ENCODE measurements at places on chromosomes 12 and 14.

GRCh38 chr14:69005432-69006148, 26.5 kb upstream of the ACTN1 start:
- peak; percentile 61 for DNase-seq

DNA sequence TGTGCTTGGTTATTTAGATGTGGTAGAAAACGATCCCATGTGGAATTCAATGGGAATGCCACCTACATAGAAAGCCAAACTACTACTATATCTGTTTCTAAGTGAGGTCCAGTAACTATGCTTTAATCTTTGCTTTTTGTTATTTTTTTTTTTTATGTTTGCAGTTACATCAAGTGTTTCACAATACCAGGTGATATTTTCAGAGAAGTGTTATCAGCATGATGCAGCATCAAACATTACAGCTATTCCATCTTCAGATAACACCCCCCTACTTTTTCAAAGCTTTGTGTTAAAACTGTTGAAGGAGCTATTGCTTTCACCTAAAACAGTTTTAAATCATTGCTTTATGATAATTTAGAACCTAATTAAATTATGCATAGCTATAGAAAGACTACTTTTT, 163.8 kb upstream of the SLC16A7 start:
- no peak for DNase-seq

DNA sequence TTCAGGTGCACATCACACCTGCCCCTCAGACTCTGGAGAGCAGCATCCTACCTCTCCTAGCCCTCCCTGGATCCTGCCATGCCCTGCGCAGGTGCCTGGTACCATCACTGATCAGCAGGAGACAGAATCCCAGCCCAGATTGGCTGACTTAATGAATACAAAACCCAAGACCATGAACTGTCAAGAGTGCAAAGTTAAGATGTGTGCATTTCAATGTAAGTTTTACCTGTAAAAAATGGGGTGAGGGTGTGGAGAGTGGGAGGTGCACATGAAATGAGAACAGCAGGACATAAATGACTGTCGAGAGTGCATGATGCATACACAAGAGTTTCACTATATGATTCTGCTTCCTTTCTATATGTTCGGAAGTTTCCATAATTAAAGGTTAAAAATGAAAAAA, 57.9 kb upstream of the GPR68 start:
- DNase-seq: no peak

DNA sequence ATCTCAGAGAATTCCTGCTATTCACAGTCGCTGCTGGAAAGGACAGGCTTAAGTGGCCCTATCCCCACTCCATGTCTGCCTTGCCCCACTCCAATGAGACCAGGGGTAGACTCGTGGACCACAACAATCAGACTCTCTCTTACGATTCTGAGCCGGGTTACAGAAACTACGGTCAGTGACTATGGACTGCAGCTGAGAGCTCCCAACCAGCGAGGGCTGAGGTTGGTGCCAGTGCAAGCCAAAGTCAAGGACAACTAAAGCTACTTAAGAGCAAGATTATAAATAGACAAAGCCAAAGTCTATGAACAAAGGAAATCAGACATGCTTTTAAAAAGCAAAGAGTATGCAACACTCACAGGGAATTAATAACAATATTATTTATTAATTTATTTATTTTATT, 18.3 kb upstream of the AMIGO2 start:
- no peak for DNase-seq

DNA sequence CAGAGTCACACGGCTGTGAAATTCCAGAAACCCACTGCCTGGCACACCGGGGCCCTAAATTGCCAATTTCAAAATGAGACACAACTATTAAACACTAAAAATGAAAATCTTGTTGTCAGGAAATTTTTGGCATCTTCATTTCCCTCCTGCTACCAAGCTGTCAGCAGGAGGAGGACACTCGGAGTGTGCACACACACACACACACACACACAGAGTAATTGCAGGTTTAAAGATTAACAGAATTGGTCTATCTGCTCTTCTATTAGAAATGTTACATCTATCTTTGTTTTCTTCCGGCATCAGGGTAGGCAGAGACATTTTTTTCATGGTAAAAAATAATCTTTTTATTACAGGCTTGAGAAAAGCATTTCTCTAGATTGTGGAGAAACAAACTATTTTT, 314.2 kb downstream of the EGLN3 start:
- DNase-seq: no peak
